ENCODE measurements at places on chromosomes 12 and 14.

DNA sequence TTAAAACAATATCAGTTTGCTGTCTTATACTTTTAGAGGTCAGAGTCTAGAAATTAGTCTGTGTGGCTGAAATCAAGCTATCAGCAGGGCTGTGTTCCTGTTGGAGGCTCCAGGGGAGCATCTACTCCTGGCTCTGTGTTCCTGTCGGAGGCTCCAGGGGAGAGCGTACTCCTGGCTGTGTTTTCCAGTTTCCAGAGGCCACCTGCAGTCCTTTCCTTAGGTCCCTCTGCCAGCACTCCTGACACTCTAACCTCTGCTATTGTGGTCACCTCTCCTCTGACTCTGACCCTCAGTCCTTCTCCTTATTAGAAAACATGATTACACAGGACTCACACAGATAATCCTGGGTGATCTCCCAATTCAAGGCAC is 1140.7 kb upstream of the TMEM132C start:
- no peak for DNase-seq

- DNase-seq, result peak; percentile 69
Measured at GRCh38 chr12:53190108-53190729, 9.5 kb upstream of the CSAD start.

DNA sequence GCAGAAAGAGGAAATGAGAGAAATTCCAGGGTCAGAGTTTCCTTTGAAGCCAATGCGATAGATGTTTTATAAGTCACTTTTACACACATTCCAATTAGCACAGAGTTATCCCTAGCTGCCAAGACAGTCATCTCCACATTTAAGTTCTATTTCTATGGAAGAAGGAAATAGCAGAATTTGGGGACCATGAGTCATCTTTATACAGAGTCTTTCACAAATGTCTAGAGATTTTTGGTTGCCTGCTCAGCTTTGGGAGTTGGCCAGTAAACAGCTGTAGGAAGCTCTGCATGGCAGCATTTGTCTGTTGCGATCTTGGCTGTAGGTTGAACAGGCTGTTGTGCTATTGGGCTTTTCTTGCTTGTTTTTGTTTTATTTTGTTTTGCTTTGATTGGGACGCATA is 884.3 kb downstream of the GALC start:
- DNase-seq, result no peak

GRCh38 chr14:74475678-74476077 is 17.4 kb downstream of the NPC2 start:
- no peak for DNase-seq

DNA sequence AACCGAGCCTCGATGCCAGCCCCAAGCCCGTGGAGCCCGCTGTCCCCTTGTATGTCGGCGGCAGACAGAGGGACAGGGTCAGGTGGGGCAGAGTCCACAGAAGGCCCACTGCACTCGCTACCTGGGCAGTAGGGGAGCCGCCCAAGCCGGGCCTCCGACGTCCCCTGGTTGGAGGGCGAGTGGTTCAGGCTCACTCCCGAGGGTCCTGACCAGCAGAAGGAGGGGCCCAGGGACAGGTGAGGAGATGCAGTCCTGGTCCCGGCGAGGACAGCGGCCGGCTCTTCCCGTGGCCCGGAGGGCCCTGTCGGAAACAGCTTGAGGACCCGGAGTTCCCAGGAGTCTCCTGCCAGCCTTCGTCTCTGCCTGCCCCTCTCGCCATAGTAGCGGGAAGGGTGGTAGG is 216.7 kb upstream of the SFSWAP start:
- DNase-seq, result no peak

DNA sequence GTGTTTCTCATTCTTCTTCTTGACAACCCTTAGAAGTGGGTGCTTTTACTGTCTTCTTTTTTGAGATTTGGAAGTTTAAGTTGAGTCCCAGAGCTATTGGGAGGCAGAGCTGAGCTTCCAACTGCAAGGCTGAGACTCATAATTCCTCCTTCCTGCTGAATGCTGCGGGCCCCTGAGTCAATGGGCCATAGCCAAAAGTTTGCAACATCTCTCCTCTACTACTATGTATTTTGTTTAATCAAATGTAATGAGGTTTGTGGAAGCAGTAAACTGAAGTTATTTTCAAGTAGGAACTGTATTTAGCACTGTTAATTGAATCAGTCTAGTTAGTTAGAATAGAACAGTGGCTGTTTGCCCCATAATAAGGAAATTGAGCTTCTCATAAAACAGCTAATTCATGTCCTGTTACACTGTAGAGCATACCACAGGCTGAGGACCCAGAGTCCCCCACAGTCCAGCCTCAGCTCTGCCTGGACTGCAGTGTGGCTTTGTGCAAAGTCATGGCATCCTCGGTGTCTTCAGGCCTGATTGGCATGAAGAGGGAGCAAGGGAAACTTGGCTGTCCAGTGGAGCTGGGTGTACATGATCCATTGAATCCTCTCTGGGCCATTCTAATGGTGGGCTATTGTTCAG is 631.7 kb downstream of the VRK1 start:
- no peak for DNase-seq

- DNase-seq, result peak; percentile 56
Measured at GRCh38 chr12:124413401-124413800, 118.5 kb downstream of the RFLNA start.

DNA sequence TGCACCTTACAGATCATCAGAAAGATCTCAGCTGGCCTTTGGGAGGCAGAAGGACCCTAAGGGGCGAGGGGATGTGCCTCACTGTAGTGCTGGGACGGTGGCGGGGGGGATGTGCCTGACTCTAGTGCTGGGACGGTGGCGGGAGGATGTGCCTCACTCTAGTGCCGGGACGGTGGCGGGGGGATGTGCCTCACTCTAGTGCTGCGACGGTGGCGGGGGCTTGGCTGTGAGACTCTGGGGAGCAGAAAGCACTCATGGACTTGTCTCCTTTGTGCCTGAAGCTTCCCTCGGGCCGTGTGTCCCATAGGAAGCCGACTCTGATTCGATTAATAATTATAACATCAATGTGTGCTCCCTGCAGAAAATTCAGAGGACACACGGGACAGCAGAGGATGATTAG is 126.6 kb downstream of the ZNF664 start:
- no peak for DNase-seq

- DNase-seq, result no peak
Measured at GRCh38 chr14:76289276-76289675, 86.7 kb upstream of the ESRRB start.

DNA sequence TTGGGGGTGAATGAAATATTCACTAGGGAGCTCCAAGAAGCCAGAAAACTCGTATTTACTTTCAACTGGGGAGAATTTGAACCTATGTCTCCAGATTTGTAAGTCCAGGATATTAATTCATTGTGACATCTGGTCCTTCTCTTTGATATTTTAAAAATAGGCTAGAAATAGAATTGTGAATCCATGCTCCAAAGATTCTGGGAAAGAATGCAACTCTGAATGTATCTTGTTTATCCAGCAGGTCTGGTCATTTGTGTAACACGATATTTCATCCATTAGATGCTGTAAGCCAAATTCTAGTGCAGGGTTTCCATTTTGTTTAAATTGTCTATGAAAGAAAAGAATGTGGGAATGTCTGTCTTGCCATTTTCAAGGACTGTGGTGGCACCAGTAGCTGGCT is 334.7 kb downstream of the BMP4 start:
- DNase-seq, result no peak

All from NCI-H2029 (cell line).